ENCODE measurements at places on chromosomes 16 and 17. TPM values are rescaled to one million over a fixed set of nuclear protein-coding genes. Genes with fewer than 3 reads are reported as not detected.

The UTS2R gene
- not detected for total RNA-seq

The TMED6 gene
- 10.6 TPM for total RNA-seq

The ALOX15B gene
- total RNA-seq: 0.92 TPM

The CD300LF gene
- total RNA-seq: 1.9 TPM

The KPNB1 gene
- total RNA-seq: 111 TPM

The OR1F1 gene
- not detected for total RNA-seq

The GALR2 gene
- total RNA-seq: not detected

The FBXW10 gene
- 0.08 TPM for total RNA-seq

The SDR42E1 gene
- total RNA-seq: 3.0 TPM

The RAMP2 gene
- total RNA-seq: 2.9 TPM

The KRTAP4-4 gene
- not detected for total RNA-seq

The PRMT7 gene
- 31.5 TPM for total RNA-seq

The HS3ST3A1 gene
- 2.1 TPM for total RNA-seq

The NGFR gene
- 10.7 TPM for total RNA-seq
